ENCODE measurements at places on chromosomes 6 and 20.
A peak's percentile ranks its signal among the peaks of the same experiment; 100 is the strongest.

DNA sequence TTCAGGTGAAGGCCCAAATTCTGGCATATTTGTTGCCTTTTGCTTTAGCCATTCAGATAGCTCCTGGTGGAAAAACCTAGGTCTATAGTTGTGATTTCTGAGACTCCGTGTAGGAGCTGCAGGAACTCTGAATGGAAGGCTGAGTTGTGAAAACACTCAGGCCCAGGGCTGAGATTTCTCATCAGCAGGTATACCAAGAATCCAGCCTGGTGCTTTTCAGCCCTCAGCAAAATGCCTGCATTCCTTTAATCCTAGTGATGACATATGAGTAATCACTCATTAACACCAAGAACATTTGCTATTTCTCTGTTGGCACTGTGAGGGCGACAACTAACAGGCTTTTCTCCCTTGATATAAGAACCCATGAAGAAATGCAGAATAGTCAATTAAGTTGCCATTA is 546.1 kb upstream of the MAN1A1 start:
- no peak for DNase-seq

DNA sequence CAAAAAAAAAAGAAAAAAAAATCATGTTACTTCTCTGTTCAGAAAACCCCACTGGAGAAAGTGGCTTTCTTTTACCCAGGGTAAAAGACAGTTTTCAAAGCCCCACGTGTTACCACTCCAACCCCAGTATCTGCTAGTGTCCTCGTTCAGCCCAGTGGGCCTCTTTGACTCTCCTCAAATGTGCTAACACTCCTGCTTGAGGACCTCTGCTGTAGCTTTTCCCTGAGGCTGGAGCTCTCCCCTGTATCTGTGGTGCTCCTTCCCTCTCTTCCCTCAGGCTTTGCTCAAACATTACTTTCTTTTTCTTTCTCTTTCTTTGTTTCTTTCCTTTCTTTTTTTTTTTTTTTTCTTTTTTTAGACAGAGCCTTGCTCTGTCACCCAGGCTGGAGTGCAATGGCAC is 15.3 kb downstream of the SEC23B start:
- DNase-seq = no peak

DNA sequence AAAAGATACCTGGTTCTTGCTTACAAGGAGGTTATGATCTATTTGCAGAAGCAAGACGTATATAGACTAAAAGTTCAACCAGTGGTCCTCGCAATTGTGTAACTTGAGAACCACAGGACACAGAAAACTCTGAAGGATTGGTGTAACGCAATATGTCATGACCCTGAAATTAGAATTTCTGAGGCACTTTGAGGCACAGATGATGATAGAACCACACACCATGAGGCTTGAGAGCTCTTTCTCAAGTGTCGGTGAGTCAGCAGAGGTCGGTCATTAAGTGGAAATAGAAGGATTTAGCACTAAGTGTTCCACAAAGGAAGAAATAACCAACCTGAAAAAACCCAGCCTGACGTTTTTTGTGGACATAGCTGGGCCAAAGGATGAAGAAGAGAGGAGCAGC is 15.3 kb upstream of the CCN2 start:
- no peak for DNase-seq

GRCh38 chr20:1341561-1342265 is 12.8 kb upstream of the SDCBP2 start:
- DNase-seq = no peak

DNA sequence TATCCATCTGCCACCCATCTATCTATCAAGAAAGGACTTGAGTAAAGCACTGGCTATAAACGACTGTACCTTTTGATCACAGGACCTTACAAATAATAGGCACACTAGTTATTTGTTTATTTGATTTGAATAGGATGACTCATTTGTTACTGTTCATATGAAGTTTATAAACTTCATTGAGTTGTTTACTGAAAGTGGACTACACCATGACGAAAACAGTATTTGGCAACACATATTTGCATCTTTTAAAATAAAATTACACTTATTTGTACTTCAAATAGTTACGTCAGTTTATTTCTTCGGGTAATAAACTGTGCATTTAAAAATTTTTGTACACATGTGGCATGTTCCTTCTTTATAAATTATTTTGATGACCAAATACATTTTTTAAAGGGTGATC is 133.0 kb downstream of the OGFRL1 start:
- DNase-seq = no peak

DNA sequence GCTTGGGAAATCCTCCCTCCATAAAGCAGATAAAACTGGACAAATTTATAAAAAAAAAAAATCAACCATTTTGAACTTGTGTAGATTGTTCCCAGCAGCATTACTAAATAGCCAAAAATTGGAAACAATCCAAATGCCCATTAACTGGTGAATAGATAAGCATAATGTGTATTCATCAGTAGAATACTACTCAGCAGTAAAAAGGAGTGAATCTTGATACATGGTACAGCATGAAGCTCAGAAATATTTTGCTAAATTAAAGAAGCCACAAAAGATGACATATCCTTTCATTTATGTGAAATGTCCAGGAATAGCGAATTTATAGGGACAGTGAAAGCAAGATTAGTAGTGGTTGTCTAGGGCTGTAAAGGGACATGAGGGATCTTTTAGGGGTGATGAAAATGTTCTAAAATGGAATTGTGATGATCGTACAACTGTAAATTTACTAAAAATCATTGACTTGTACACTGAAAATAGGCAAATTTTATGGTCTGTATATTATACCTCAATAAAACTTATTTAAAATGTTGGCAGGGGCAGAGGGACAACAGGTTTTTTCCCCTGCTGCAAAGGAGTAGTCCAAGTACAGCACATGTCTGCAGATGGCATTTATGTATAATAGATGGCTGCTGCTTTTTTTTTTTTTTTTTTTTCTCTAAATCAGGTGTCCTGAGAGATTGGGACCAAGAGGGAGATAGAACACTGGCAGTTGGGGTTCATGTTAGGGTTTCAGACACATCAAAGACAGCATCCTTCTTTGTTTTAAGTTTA is 59.5 kb downstream of the CBFA2T2 start:
- DNase-seq = no peak

DNA sequence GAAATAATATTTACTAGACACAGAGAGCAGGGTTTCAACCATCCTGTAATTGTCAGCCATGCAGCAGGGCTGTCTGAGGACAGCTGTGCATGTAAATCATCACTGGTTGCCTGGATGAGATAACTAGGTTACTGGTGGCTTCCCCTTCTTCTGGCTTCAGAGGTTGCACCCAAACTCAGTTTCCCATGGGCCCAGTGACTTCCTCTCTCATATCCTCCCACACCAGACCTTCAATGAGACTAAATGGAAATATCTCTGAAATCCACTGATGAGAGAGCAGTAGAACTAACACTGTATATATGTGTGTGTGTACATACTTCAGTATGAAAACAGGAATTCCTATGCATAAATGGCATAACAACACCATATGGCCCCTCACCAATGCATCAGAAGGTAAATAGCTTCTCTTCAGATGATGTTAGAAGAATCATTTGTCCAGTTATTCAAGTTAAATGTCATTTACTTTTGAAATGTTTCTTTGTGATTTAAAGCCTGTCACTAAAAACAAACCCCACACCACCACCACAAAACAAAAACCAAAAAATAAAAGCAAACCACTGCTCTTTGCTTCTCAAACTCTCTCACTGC is 51.0 kb upstream of the IL20RA start:
- DNase-seq = no peak

DNA sequence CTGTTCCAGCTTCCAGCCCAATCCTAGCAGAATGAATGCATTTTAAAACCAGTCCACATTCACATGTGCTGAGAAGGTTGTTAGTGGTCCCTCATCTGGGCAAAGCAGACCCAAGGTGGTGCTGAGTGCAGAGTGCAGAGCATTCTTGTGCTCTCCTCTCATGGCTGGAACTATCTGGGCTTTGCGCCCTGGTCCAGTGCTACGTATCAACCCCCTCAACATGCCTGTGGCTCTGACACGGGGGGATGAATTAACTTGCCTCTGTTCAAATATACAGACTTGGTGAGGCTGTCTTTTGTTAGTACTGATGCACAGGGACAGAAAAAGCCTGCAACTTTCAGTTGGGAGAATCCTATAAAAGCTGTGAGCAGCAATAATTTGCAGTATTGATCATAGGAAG is 42.5 kb downstream of the PANK2 start:
- no peak for DNase-seq

GRCh38 chr6:87724983-87725811 is 23.2 kb upstream of the AKIRIN2 start:
- no peak for DNase-seq

DNA sequence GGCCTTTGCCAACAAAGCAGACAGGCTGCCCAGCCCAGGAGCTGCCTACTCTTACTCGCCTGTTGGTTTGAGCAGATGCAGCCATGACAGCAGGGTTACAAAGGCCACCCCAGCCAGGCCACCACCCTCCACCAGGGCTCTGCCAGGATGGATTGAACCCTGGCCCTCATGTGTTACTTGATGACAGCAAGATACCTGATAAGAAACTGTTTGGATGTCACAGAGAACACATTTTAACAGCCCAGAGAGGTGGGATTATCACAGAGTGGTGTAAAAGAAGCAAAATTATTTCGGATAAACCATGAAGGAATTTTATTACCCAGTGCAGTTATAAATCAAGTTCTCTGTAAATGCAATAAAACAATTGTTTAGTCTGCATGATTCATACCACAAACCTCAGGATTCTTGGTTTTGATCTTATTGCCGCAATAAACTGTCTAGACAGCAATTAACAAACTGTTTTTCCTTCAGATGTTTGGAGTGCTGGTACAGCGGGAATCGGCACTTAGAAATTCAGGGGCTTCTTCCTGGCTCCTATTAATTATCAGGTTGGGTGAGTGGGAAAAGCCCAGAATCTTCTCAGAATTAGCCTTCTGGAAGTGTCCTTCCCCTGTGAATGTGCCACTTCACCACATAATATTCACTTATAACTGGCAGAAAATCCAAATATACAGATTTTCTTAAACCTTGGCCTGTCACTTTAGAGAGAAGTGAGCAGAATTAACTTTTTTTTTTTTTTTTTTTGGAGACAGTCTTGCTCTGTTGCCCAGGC is 58.0 kb upstream of the SALL4 start:
- peak; percentile 23 for DNase-seq

DNA sequence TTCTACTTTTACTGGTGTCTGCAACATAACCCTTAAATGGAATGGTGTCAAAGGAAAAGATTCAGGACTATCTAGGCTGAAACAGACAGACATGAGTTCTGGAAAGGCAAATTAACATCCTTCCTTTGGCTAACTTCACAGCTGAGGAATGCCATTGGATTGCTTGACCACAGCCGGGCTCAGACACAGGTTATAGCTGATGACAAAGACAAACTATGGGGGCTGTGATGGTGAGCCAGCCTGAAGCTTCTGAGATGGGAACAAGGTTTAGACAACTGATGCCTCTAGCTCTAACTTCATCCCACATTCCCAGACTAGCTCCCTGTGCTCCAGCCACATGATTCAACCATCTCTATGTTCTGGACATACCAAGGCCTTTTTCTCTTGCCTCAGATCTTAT is 15.3 kb downstream of the POLR1C start:
- no peak for DNase-seq

DNA sequence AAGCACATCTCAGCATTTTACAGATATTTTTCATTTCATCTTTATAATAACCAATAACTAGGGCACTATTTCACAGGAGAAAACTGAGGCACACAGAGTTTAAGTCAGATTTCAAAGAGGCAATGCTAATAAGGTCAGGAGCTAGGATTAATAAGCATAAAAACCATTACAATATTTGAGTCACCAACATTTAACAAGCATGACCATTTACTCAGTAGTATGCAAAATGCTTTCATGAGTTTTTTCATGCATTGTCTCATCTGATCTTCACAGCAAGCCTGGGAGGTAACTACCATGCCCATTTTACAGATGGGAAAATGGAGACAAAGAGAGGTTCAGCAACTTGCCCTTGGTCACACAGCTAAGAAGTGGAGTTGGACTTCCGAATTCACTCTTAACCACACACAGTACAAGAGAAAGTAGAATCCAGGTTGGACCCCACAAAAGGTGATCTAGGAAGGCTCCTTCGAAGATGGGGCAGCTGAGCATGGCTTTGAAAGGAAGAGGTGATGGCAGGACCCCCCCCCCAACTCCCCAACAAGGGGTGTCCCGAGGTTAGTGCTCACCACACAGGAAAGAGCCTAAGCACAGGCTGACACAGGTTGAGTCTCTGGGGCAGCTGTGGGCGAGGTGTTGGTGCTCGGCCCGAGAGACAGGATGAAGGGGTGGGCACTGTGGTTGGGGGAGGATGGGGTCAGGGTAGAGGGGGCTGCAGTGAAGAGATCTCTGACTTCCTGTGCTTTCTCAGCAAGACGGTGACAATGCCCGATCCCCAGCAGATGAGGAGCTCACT is 108.8 kb downstream of the PREX1 start:
- DNase-seq = no peak

GRCh38 chr6:141914646-141915045 is 218.1 kb upstream of the GJE1 start:
- no peak for DNase-seq

GRCh38 chr6:137699031-137699683 is 167.9 kb upstream of the TNFAIP3 start:
- no peak for DNase-seq

GRCh38 chr6:133339543-133340384 is 98.6 kb downstream of the EYA4 start:
- DNase-seq = no peak

DNA sequence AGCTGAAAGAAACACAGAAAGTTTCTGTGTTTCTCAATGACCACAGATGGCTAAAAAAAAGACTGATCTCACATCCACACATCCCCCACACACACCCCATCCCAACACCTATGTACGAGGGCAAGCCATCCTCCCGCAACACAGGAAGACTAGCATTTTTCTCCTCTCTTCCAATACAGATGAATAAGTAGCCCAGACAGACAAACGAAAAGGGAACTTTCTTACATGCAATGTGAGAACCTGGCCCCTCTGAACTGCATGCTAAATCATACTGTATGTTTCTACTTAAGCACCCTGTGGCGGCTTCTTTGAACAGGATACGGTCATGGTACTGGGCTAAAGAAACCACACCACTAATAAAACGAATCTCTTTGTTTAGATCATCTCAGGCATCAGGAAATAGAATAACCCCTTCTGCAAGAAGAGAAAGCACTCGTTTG is 116.2 kb downstream of the GMDS start:
- DNase-seq = no peak

GRCh38 chr20:63657260-63657936 is 714 bp upstream of the RTEL1 start:
- no peak for DNase-seq

DNA sequence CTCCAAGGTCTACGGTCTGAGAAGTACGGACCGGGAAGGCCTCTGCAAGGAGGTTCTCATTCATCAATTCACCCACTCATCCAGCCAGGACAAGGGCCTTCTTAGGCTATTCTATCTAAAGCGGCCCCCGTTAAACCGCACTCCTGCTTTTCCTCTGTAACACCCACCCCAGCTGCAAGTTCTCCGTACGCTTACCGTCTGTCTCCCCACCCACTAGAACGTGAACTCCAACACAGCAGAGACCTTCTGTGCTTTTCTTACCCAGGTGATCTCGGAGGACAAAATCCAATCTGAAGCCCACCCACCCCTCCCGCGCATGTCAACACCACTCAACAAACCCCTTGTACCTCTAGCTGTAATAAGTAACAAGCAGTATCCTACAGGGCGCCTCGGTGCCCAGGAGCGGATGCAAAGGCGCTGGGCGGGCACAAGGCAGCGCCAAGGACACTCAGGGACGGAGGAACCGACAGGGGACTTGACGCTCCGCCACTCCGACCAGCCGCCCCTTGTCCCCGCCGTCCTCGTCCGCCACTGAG is 351 bp downstream of the AURKA start:
- DNase-seq = no peak

GRCh38 chr20:52103913-52104545 is 87.5 kb downstream of the ZFP64 start:
- DNase-seq = no peak

GRCh38 chr6:101803136-101803535 is 409.6 kb downstream of the GRIK2 start:
- DNase-seq = no peak

Data from skin of body (tissue), 3 donors.